ENCODE measurements at places on chromosomes 6 and 20.

DNA sequence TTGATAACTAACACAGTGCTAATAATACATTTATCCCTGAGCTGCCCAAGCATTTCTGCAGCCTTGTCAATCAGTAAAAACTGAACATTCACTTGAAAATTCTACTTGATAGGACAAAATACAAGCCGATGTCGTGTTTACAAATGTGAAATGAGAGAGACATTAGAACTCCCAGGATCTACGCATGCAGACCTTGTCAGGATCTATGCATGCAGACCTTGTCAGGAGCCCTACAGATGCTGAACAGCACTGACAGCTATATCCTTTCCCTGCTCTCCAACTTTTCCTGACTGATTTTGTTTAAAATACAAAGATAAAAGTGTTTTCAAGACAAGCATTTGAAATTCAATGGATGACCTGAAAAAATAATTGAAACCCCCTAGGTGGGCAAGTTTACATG is 28.9 kb downstream of the INSM1 start:
- H3K36me3 ChIP-seq, result peaks cover 43% of the 10 kb centered on the region
- no peak for DNase-seq
- H3K4me3 ChIP-seq, result no peak overlapping the region
- H3K4me1 ChIP-seq, result no peaks in the 10 kb centered on the region
- H3K27ac ChIP-seq, result no peak overlapping the region

GRCh38 chr20:62052336-62052841 is 13.3 kb downstream of the TAF4 start:
- H3K27ac ChIP-seq, result no peak overlapping the region
- H3K36me3 ChIP-seq, result no peaks in the 10 kb centered on the region
- no peak overlapping the region for H3K4me3 ChIP-seq
- H3K4me1 ChIP-seq, result peaks cover 16% of the 10 kb centered on the region
- no peak for DNase-seq

- H3K4me1 ChIP-seq, result no peaks in the 10 kb centered on the region
- no peaks in the 10 kb centered on the region for H3K36me3 ChIP-seq
- no peaks in the 10 kb centered on the region for H3K27me3 ChIP-seq
- peak overlapping the region; percentile 63 for H3K27ac ChIP-seq
Observed at GRCh38 chr20:41339957-41340326, 679 bp upstream of the LPIN3 start.

- no peak overlapping the region for H3K27ac ChIP-seq
- no peak for DNase-seq
- H3K4me1 ChIP-seq, result no peaks in the 10 kb centered on the region
Observed at GRCh38 chr6:87925373-87926060, 122.1 kb upstream of the SPACA1 start.

DNA sequence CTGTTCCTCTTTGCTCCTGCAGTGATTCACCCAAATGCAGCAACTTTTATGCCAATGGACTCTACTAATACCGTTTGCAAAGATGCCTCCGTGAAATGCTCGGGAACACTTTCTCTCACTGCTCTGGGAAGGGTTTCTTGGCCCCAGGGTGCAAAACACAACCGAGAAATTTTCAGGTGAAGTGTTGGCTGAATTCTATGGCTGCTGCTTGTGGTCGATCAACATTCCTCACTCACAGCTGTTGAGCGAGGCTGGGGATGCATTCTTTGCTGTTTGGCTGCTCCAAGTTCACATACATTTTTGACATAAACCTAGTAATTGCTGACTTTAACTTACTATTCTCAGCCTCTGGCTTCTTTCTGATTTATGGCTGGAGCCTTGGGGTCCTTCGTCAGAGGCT is 342.0 kb upstream of the CHD6 start:
- no peaks in the 10 kb centered on the region for H3K4me1 ChIP-seq
- no peaks in the 10 kb centered on the region for H3K27me3 ChIP-seq
- H3K4me3 ChIP-seq, result no peak overlapping the region
- no peaks in the 10 kb centered on the region for H3K36me3 ChIP-seq
- DNase-seq, result no peak

DNA sequence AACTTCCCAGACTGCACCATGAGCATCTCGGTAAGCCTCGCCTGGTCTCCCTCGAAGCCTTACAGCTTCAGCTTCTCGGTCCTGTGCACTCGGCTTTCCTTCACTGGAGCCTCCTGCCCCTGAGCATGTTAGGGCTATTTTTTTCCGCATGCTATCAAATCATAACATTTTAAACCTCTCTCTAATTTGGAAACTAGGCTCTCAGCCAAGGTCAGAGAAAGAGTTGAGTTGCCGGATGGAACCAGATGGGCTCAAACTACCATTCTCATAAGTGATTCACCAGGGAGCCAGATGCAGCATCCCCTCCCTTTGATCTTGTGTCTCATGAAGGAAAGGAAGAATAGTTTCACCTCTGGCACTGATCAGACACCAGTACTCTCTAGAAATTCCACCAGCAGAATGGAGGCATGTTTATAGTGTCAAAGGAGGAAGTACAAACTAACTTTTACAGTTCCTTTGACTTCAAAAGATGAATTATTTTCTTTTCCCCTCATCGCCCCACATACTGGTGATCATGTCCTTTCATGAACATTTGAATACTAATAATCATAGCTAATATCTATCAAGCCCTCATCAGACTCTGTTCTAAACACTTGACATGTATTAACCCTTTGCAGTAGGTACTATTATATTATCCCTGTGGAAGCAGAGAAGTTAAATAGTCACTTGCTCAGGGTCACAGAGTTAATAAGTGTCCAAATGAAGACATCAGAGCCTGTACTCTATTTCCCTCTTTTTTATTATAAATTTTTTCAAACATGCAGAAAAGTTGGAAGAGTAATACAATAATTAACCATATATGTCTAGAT is 46.7 kb downstream of the MAP1LC3A start:
- no peaks in the 10 kb centered on the region for H3K4me1 ChIP-seq
- no peaks in the 10 kb centered on the region for H3K36me3 ChIP-seq
- H3K27me3 ChIP-seq, result no peaks in the 10 kb centered on the region
- H3K27ac ChIP-seq, result peak overlapping the region; percentile 31
- no peak for DNase-seq

- H3K4me1 ChIP-seq, result no peaks in the 10 kb centered on the region
- no peak overlapping the region for H3K27ac ChIP-seq
- no peak overlapping the region for H3K4me3 ChIP-seq
Observed at GRCh38 chr20:57742507-57743181, 32.8 kb upstream of the PMEPA1 start.

GRCh38 chr6:25704001-25704400 is 50.5 kb upstream of the SLC17A4 start:
- no peaks in the 10 kb centered on the region for H3K36me3 ChIP-seq
- H3K27ac ChIP-seq, result no peak overlapping the region
- no peaks in the 10 kb centered on the region for H3K4me1 ChIP-seq
- H3K4me3 ChIP-seq, result no peak overlapping the region
- no peaks in the 10 kb centered on the region for H3K27me3 ChIP-seq

DNA sequence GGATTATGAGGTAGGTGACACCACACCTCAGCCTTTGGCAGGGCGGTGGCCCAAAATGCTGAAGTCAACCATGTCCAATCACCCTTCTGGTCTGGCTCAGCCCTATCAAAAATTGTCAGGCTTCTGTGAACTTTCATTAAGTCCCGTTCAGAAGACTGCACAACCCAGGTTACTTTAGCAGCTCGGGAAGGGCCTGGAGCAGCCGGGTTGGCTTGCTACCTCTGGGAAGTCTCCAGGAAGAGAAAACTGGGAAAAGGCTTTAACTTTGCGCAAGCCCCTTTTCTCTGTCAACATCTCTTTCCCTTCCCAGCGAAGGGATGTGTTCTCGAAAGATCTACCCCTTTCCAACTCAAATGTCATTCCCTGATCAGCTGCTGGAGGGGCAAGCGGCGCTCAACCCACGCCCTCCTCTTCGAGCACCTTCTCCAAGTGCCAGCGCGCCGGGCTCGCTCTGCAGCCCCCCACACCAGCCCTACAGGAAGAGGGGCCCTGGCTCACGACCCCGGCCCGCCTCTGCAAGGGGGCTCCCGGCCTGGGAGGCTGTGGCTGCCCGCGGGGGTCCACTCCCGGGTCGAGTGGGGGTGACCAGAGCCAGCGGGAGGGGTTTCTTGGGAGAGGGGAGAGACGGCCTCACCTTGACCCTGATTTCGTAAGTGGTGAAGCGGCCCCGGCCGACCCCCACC is 573 bp downstream of the SNX3 start:
- no peaks in the 10 kb centered on the region for H3K27me3 ChIP-seq
- peak overlapping the region; percentile 84 for H3K27ac ChIP-seq
- peak overlapping the region; percentile 78 for H3K4me3 ChIP-seq
- H3K36me3 ChIP-seq, result no peaks in the 10 kb centered on the region
- peaks cover 44% of the 10 kb centered on the region for H3K4me1 ChIP-seq

DNA sequence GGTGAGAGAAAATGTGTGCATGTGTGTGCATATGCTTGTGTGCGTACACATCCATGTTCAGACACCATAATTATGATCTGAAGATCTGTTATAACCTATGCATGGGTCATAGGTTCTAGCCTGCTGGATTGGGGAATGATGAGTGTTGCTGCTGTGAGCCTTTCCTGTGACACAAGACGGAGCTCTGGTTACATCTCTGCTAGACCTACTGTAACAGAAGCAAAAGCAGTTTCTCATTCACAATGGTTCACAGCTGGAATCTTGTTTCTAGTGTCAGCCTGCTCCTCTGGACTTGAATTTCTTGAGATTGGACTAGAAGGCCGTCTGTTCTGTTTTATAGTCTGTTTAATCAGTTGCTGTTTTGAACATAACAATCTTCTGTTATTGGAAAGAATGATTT is 40.1 kb downstream of the DEFB114 start:
- H3K36me3 ChIP-seq, result no peaks in the 10 kb centered on the region
- H3K4me1 ChIP-seq, result no peaks in the 10 kb centered on the region
- no peak overlapping the region for H3K4me3 ChIP-seq
- H3K27ac ChIP-seq, result no peak overlapping the region
- H3K27me3 ChIP-seq, result no peaks in the 10 kb centered on the region

GRCh38 chr6:144566868-144567615 is 281.9 kb downstream of the UTRN start:
- no peak overlapping the region for H3K27ac ChIP-seq
- H3K4me1 ChIP-seq, result no peaks in the 10 kb centered on the region
- H3K4me3 ChIP-seq, result no peak overlapping the region
- no peaks in the 10 kb centered on the region for H3K27me3 ChIP-seq
- DNase-seq, result no peak
- peaks cover 58% of the 10 kb centered on the region for H3K36me3 ChIP-seq

DNA sequence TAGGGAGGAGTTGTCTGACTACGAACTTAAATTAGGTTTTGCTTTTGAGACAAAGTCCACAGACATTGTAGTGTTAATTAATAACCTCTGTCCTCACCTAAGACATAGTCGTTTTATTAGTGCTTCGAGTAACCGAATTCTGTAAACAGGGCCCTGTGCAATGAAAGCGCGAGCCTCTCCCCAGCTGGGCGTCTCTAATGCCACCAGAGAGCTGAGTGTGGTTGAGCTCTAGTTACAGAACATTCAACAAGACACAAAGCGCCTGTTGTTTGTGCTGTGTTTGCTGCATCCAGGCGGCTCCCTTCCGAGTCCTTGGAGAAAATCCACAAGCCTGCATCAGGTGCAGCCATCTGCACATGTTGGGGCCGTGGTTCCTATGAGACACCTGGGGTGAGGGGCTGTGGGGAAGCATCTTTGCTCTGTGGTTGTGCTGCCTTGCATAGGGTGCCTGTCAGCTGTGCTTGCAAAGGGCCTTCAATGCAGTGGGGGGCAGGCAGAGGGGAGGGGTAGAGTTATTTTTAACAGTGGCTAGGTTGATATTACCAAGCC is 63.9 kb downstream of the CD164 start:
- peak; percentile 18 for DNase-seq
- H3K27ac ChIP-seq, result no peak overlapping the region
- peaks cover 17% of the 10 kb centered on the region for H3K4me1 ChIP-seq
- H3K36me3 ChIP-seq, result no peaks in the 10 kb centered on the region
- no peak overlapping the region for H3K4me3 ChIP-seq

DNA sequence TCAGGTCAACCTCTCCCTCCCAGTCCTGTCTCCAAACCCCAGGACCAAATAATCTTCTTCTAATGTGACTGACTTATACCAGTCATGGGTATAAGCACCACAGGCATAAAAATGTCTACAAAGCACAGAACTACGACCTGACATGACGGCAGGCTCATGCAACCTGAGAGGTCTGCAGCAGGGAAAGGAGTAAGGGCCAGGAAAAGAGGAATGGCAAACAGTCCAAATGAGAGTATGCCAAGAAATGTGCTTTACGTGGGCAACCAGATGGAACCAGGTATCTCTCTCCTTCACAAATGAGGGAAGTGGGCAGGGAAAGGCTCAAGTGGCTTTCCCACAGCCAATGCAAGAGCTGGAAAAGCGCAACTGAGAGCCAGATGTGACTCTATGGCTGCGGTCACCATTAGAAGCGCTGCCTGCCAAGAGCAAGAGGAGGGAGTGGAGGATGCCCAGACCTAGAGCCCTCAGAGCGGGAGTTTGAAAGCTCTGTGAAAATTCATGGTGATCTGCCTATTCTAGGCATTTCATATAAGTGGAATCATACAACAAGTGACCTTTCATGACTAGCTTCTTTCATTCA is 6.0 kb downstream of the APMAP start:
- no peak overlapping the region for H3K4me3 ChIP-seq
- peaks cover 43% of the 10 kb centered on the region for H3K4me1 ChIP-seq
- no peak for DNase-seq
- peaks cover 19% of the 10 kb centered on the region for H3K36me3 ChIP-seq
- no peak overlapping the region for H3K27ac ChIP-seq
- H3K27me3 ChIP-seq, result no peaks in the 10 kb centered on the region

DNA sequence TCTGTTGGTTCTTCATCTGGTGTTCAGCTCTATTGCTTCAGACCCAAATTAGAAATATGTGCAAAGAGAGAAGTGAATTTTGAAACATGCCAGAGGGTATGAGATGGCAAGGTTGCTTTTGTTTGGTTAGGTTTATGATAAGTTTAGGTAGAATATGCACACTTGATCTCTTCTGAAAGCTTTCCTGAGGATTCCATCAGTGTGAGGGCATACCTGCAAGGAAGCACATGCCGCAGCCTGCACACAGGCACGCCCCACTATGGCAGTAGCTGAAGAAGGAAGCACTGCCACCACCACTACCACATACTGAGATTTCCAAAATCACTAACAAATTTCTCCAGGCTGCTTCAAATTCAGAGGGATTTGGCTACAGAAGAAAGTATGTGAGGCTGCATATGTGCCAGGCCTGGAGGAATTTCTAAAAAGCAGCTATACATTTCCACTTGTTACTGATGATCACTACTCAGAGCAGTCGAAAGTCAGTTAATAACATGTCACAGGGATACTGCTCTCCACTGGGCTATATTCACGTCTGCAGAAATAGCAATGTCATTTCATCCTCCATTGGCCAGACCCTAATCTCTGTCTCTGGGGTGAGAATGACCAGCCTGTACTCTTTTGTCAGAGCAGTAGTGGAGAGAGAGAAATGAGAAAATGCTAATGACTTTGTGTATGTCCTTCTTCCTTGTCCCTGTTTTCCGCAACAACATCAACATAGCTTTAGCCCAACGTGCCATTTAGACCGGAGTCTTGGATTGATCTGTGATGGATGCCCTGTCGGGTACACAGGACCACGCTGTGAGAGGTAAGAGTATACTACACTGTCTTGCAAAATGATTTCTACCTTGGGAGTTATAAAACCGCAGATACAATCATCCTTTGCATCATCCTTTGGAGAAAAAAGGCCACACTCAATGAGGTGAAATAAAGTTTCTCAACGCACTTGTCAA is 396.7 kb downstream of the LAMA2 start:
- no peaks in the 10 kb centered on the region for H3K36me3 ChIP-seq
- no peak for DNase-seq
- H3K27ac ChIP-seq, result no peak overlapping the region
